ENCODE measurements at places on chromosomes 7 and 10. TPM values are rescaled to one million over a fixed set of nuclear protein-coding genes. Genes with fewer than 3 reads are reported as not detected.

Gene PIP
- total RNA-seq: not detected

- no peaks in the 10 kb centered on the region for H3K27me3 ChIP-seq
- H3K27ac ChIP-seq: no peak overlapping the region
- no peak overlapping the region for H3K4me3 ChIP-seq
- no peaks in the 10 kb centered on the region for H3K36me3 ChIP-seq
These were observed 16.5 kb upstream of the LMTK2 start for GRCh38 chr7:98090116-98090515.

Gene LLCFC1
- total RNA-seq: not detected

Gene HOXA11
- not detected for total RNA-seq

DNA sequence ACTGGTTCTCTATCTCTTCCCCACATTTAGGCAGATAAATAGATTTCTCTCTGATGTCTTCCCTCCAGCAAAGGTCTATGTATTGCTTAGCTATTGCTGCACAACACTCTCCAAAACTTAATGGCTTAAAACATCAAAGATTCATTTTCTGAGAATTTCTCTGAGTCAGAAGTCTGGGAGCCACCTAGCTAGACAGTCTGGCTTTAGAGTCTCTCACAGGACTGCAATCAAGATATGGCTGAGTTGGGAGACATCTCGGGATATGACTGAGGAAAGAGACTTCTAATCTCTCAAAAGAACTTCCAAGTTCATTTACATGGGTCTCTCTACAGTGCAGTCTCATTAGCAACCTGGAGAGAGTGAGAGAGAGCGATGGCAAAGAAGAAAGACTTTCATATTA is 553.6 kb upstream of the GHITM start:
- no peaks in the 10 kb centered on the region for H3K4me1 ChIP-seq
- H3K4me3 ChIP-seq: no peak overlapping the region
- no peak overlapping the region for H3K27ac ChIP-seq

DNA sequence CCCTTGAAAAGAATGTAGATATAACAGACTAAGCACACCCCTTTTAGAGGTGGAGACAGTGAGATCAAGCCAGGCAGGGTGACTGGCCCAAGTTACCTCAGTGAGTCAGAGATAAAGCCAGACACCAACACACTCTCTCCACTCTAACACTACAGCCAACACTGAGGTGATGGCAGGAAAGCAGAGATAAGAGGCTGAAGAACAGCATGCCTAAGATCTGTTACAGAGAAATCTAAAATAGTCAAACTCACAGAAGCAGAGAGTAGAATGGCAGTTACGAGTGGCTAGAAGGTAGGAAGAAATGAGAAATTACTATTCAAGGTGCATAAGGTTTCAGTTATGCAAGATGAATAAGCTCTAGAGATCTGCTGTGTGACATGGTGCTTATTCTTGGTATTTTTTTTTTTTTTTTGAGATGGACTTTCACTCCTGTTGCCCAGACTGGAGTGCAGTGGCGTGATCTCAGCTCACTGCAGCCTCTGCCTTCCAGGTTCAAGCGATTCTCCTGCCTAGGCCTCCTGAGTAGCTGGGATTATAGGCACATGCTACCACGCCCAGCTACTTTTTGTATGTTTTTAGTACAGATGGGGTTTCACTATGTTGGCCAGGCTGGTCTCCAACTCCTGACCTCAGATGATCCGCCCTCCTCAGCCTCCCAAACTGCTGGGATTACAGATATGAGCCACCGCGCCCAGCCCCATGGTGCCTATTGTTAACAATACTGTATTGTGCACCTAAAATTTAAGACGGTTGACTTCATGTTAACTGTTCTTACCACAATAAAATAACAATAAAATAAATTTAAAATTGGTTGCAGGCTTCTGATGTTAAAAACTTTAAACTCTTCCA is 28.7 kb downstream of the ICA1 start:
- H3K36me3 ChIP-seq: no peaks in the 10 kb centered on the region
- H3K4me1 ChIP-seq: no peaks in the 10 kb centered on the region
- no peak for DNase-seq
- no peaks in the 10 kb centered on the region for H3K27me3 ChIP-seq
- H3K4me3 ChIP-seq: no peak overlapping the region

Gene CPA2
- total RNA-seq: 4.1 TPM

- H3K36me3 ChIP-seq: no peaks in the 10 kb centered on the region
- no peaks in the 10 kb centered on the region for H3K4me1 ChIP-seq
- H3K27me3 ChIP-seq: no peaks in the 10 kb centered on the region
- no peak overlapping the region for H3K4me3 ChIP-seq
- no peak for DNase-seq
These were observed 103.3 kb upstream of the IGFBP3 start for GRCh38 chr7:46024263-46024916.

DNA sequence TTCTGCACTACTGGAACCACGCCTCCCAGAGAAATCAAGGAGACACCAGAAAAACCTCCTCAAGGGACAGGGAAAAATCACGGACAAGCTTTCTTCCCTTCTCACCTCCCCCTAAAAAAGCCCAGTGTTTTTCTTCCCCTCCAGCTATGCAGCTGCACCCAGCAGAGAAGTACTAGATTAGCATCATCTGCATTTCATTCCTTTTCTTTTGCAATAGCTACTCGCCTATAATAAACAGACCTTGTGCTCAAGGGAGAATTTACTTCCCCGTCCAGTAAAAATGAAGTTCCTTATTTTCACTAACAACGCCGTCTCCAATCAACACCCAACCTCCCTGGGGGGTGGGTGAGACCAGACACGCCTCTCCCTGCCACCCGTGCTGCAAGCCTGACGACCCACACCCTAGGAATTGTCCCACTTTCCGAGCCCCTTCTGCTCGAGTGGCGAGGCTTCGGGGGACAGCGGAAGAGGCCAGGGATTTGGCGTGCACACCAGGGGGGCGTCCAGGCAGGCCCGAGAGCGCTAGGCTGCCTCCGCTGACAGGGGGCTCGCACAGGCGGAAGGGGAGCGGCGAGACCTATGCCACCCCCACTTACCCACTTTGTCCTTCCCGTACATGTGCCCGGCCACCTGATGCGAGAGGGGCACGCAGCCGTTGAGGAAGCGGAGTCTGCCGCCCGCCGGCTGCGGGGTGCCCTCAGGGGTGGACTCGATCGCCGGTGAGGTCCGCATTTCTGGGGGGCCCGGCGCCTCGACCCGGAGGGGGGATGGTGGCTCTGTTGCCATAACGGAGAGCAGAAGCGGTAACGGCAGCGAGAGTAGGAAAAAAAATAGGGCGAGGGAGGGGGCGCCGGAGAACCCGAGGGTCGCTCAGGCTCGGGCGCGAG is 625 bp downstream of the IPMK start:
- peaks cover 19% of the 10 kb centered on the region for H3K4me1 ChIP-seq
- H3K27me3 ChIP-seq: no peaks in the 10 kb centered on the region
- peak; percentile 86 for DNase-seq
- H3K4me3 ChIP-seq: peak overlapping the region; percentile 75
- H3K27ac ChIP-seq: peak overlapping the region; percentile 100
- H3K36me3 ChIP-seq: no peaks in the 10 kb centered on the region

GRCh38 chr10:30309403-30309802 is 39.7 kb downstream of the MTPAP start:
- H3K4me1 ChIP-seq: no peaks in the 10 kb centered on the region
- no peak overlapping the region for H3K27ac ChIP-seq
- DNase-seq: no peak
- no peak overlapping the region for H3K4me3 ChIP-seq
- H3K36me3 ChIP-seq: peaks cover 50% of the 10 kb centered on the region

DNA sequence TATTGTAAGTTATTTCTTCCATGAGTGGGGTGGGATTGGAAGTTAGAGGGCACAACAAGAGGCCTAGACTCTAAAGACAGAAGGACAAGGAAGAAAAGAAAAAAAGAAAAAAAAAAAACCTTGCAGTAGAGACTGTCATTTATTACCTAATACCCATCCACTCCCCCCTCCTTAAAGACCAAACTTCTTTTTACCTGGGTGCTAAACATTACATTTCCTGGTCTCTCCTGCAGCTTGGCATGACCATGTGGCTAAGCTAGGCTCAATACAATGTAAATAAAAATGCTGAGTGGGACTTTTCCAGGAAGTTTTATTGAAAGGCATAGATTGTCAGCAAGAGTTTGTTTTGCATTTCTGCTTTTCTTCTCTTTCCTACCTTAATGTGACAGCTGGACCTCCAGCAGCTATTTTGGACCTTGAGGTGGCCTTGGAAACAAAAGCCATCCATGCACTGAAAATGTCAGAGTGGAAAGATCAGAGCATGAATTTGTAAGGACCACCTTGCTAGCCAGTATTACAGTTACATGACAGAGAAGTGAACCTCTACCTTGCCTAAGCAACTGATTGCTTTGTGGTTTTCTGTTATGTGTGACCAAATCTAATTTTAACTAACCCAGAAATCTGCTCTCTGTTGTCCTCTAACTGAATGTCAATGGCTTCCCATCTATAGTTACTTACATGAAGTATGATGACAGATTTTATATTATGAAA is 81.3 kb upstream of the SFMBT2 start:
- no peaks in the 10 kb centered on the region for H3K36me3 ChIP-seq
- H3K27ac ChIP-seq: no peak overlapping the region
- no peak overlapping the region for H3K4me3 ChIP-seq
- no peak for DNase-seq
- H3K27me3 ChIP-seq: peaks cover 10% of the 10 kb centered on the region
- no peaks in the 10 kb centered on the region for H3K4me1 ChIP-seq

Gene NME8
- total RNA-seq: not detected

DNA sequence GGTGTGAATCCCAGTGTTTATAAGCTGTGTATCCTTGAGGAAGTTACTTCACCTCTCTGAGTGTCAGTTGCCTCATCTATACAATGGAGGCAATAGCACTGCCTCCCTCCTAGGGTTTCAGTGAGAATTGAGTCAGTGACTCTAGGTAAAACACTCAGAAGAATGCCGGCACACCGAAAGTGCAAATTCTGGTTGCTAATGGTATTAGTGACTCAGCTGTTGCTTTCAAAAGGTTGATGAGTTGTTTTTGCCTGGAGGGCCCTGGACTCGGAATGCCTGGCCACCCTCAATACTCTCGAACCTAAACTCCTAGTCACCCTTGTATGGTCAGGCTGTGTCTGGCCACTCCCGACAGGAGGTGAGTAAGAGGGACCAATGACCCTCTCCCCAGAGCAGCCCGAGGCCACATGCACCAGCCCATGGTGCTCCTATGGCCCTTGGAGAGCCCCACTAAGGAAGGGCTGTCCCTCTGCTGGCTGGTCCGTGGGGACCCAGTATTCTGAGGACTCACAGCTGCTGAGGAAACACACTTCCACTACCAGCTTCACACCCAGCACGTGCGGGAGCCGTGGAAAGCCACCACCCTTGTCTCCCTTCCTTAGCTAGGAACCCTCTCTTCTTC is 60.2 kb downstream of the CALML3 start:
- no peaks in the 10 kb centered on the region for H3K36me3 ChIP-seq
- no peak for DNase-seq
- H3K27me3 ChIP-seq: no peaks in the 10 kb centered on the region
- H3K4me3 ChIP-seq: no peak overlapping the region
- H3K27ac ChIP-seq: no peak overlapping the region

DNA sequence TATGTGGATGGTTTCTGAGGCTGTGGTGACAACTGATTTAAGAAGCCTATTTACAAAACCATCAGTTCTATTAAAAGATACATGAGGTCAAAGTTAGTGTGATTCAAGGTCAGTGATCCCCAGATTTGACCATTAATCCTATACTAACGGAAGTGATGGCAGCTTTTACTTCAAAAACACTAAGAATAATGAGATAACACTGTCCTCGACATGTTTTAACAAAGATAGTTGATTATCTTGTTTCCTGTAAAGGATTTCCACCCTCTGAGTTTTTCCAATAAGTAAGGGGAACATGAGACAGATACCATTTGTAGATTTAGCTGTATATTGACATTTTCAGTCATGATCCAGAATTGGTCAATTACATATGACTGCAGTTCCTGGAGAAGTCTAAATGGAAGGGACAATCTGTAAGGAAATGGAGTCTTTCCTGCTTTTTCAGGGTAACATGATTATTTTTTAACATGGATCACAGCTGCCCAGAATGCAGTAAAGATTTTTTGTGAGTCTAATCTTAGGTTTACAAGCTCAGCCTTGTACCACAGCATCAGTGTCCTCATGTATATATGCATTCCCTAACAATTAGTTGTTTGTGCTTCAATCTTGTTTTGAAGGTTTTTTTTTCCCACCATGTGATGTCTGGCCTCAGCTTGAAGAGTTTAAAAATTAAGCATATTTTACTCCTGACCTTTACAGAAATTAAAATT is 188.0 kb downstream of the PPP1R9A start:
- no peaks in the 10 kb centered on the region for H3K36me3 ChIP-seq
- H3K27me3 ChIP-seq: no peaks in the 10 kb centered on the region
- H3K4me1 ChIP-seq: no peaks in the 10 kb centered on the region
- no peak overlapping the region for H3K27ac ChIP-seq

Gene PNLIPRP1
- total RNA-seq: not detected

Gene AKR1B1
- total RNA-seq: 2.9 TPM

DNA sequence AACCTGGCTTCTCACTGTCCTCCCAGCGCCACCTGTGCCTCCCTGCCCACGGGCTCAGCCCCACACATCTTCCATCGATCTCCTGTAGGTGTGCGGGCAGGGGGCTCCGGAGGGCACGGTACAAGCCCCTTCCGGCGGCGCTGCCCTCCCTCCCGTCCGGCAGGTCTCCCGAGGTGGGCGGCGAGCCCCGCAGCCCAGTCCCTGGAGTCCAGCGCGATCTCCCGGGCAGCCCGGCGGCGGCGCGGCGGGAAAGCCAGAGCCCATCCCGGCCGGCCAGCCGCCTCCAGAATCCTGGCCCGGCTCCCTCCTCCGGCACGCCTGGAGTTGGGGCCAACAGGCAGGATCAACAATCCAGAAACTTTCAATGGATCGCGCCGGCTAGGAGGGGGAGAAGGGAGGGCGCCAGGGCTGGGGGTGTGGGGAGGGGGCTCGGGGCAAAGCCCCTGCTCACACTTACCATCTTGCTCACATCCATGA is 100.1 kb downstream of the HIP1 start:
- no peaks in the 10 kb centered on the region for H3K27me3 ChIP-seq
- H3K4me1 ChIP-seq: peaks cover 8% of the 10 kb centered on the region
- H3K36me3 ChIP-seq: no peaks in the 10 kb centered on the region
- DNase-seq: peak; percentile 67
- peak overlapping the region; percentile 79 for H3K27ac ChIP-seq

Gene PAX4
- total RNA-seq: not detected

Gene ANKRD2
- total RNA-seq: not detected

DNA sequence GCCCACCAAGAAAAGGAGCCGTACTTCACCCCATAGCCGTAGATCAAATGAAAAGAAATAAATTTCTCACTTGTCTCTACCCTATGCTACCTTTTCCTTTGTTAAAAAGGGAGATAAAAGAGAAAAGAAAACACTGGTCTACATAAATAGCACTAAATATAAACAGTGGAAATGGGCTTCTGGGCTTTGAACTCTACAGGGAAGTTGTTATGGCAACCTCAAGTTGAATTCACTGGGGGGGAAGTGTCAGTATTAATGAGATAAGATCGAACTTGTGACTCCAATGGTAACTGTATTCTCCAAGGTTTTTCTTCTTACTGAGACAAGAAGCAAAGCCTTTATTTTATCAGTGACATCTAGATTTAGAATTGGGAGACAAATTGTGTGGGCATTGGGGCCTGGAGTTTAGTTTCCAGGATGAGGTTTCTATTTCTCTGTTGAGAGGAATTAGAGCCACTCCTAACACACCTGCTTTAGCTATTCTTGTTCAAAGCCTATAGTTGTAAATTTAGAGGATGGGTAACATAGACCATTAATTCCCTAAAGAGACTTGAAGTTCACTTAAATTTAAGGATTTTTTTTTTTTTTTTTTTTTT is 604.3 kb upstream of the GALNT17 start:
- peaks cover 13% of the 10 kb centered on the region for H3K4me1 ChIP-seq
- no peaks in the 10 kb centered on the region for H3K36me3 ChIP-seq
- no peaks in the 10 kb centered on the region for H3K27me3 ChIP-seq
- no peak overlapping the region for H3K4me3 ChIP-seq
- peak; percentile 35 for DNase-seq
- H3K27ac ChIP-seq: no peak overlapping the region
